ENCODE measurements at places on chromosomes 1 and 21. TPM values are rescaled to one million over a fixed set of nuclear protein-coding genes. Genes with fewer than 3 reads are reported as not detected.

AGL gene
- 3.5 TPM for total RNA-seq

PTPN14 gene
- 10.7 TPM for total RNA-seq

MTR gene
- total RNA-seq: 6.7 TPM

BLACAT1 gene
- total RNA-seq: not detected

FGR gene
- total RNA-seq: not detected

C1orf185 gene
- total RNA-seq: not detected
